ENCODE measurements at places on chromosomes 3 and 15.
A peak's percentile ranks its signal among the peaks of the same experiment; 100 is the strongest.

- DNase-seq = no peak
Observed at GRCh38 chr15:66838671-66839239, 136.7 kb downstream of the SMAD6 start.

DNA sequence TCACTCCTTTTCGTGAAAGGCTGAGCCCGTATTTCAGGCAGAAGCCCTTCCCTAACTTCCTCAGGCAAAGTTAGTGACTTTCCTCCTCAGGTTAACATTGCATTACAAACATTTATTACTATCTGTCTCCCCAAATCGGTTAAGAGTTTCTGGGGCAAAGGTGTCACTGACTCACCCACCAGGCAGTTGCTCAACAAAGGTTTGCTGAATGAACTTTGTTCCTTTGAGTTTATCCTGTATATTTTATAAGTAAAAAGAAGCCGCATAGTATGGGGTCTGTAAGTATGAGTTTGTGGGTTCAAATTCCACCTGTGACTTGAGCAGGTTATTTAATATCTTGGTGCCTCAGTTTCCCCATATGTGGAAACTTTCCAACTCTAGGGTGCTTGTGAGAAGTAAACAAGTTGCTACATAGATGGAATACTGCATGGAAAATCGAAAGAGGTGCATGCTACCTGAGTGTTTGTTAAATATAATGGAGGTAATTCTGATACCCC is 177.7 kb downstream of the THRB start:
- DNase-seq = no peak

GRCh38 chr3:46293991-46294833 is 52.0 kb downstream of the CCR3 start:
- DNase-seq = peak; percentile 83

GRCh38 chr3:119195911-119196310 is 22.5 kb downstream of the UPK1B start:
- no peak for DNase-seq

- DNase-seq = no peak
Observed at GRCh38 chr15:31828594-31828993, 201.7 kb upstream of the CHRNA7 start.

GRCh38 chr15:26521130-26521529 is 251.7 kb downstream of the GABRB3 start:
- DNase-seq = no peak

- DNase-seq = no peak
Observed at GRCh38 chr3:53812434-53812833, 33.8 kb downstream of the CHDH start.

Measured in stimulated activated CD4-positive, alpha-beta T cell treated with anti-CD3 and anti-CD28 coated beads, Interleukin-1b, Interleukin-23, amount 100 ng/mL, for 24 hours (primary cell).